ENCODE measurements at places on chromosomes 5 and 9.
A peak's percentile ranks its signal among the peaks of the same experiment; 100 is the strongest.

- no peak for DNase-seq
Observed at GRCh38 chr5:93395010-93395409, 186.0 kb downstream of the NR2F1-AS1 start.

- DNase-seq, result no peak
Observed at GRCh38 chr5:154356020-154356655, 89.7 kb upstream of the SAP30L start.

GRCh38 chr9:128242828-128243214, 33.0 kb downstream of the GOLGA2 start:
- DNase-seq, result no peak

- DNase-seq, result no peak
Observed at GRCh38 chr9:94675008-94675881, 35.9 kb upstream of the FBP1 start.

DNA sequence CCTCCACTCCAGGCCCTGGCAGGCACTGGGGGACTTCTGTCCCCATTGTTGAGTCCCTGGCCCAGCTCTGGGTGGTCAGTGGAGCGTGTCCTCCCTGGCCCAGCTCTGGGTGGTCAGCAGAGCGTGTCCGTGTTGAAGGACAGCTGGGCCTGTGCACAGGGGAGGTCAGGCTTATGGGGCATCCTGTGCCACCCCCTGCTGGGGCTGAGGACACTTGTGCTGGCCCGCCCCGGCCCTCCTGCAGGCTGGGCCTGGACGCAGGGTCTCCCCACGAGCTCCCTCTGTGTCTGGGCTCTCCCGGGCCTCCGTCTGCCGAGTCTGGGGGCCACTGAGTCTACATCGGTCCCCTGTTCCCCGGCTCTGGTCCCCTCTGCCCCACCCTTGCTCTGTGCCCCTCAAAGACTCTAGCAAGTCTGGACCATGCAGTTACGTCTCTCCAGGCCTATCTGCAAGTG, 11.5 kb upstream of the CLIC3 start:
- DNase-seq, result no peak

DNA sequence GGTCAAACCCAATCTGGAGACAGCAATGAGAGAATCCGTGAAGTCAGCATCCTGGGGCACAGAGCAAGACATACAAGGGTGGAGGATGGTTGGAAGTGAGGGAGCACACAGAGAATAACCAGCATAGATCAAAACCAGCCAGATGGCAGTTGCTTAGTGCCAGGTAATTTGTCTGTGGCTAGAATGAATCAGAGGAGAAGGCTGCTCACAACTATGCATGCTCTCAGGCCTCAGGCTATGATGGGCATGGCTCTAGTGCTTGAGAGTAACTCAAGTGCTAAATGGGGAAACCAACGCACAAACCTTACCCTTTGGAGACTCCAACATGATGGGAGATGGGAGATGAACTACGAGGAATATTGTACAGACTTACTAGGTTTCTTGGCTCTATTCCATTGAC, 160.8 kb downstream of the DMRT2 start:
- no peak for DNase-seq

GRCh38 chr5:96148376-96148775, 186.7 kb upstream of the ELL2 start:
- no peak for DNase-seq

- DNase-seq, result peak; percentile 45
Observed at GRCh38 chr9:86246752-86247161, 12.7 kb downstream of the C9orf153 start.

- DNase-seq, result no peak
Observed at GRCh38 chr5:112657804-112658203, 79.9 kb upstream of the APC start.

DNA sequence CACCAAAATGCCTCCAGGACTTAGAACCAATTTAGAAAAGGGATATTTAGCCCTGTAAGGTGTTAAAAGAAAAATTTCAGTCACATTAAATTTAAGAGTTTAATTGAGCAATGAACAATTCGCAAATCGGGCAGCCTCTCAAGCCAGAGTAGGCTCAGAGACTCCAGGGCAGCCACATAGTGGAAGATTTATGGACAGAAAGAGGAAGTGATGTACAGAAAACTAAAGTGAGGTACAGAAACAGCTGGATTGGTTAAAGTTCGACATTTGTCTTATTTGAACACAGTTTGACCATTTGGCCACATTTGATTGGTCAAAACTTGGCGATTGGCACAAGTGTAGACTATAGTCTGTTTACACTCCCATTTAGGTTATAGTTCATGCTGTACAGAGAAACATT, 525.9 kb upstream of the ZNF608 start:
- DNase-seq, result no peak

- no peak for DNase-seq
Observed at GRCh38 chr5:106648401-106648800, 1022.3 kb downstream of the EFNA5 start.

DNA sequence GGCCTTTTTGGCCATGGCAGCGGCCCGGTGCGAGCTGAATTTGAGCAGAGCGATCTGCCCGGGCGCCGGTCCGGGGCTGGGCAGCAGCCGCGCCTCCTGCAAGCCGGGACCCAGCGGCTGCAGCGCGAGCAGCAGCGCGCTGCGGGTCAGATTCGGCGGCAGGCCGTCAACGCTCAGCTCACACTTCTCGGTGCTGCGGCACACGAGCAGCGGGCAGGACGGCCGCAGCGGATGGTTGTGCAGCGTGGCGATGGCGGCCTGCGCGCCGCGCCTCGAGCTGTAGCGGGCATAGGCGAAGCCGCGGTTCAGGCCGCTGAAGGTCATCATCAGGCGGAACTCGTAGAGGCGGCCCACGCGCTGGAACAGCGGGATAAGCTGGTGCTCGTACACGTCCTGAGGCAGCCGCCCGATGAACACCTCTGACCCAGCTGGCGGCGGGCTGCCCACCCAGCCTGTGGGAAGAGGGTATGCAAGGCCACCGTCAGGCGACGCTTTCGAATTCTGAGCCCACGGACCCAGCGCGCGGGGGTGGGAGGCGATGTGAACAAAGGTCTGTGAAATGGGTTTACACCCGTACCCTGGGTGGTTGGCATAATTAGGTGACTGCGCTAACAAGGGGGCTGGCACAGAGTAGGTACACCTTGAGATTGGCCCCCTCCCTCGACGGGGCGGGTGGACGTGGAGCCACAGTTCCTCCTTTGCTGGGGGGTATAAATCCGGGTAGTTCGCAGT, 755 bp downstream of the DND1 start:
- no peak for DNase-seq

DNA sequence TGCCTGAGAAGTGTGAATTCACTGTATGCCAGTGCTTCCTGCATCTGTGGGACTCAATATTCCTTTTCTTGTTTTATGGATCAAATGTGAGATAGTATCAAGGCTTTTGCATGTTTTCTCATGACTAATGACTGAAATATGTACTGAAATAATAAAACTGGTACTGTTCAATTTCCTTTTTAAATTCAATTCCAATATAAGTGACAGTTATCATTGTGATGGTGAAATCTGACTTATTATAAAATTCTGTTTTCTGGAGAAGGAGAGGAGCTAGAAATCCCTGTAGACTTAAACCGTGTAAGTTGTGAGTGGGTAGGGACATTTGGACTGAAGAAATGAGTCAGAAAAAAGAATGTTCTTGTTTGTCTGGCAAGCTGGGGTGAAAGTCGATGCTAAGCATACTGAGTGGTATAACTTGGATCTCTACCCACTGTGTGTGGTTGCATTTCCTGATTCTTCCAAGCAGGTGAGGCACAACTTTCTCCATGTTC, 245.2 kb downstream of the EFNA5 start:
- no peak for DNase-seq

GRCh38 chr5:144276034-144276822, 105.6 kb downstream of the KCTD16 start:
- DNase-seq, result no peak

DNA sequence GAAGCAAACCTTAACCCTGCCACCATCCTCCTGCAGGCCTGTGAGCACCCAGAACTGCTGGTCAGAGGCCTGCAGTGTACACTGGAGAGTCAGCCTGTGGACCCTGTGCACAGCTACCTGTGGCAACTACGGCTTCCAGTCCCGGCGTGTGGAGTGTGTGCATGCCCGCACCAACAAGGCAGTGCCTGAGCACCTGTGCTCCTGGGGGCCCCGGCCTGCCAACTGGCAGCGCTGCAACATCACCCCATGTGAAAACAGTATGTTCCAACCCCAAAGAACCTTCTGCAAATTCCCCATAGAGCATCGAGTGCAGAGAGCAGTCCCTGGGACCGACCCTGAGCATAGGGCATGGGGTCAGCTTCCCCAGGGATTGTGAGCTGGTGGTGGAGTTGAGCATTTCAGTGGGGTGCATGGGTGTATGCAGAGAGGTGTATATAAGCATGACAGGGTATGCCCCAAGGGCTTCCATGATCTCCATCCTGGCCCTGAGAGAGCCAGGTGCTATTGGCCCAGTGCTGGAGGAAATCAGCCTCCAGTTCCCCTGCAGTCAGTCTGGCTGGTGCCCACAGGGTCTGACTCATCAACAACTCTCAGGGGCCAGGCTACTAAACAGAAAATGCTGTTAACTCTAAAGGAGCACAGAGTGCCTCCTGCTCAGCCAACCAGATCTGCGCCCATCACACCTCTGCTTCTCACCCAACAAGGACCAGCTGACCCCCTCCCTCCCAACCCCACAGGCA, 126.2 kb downstream of the SAXO1 start:
- no peak for DNase-seq

DNA sequence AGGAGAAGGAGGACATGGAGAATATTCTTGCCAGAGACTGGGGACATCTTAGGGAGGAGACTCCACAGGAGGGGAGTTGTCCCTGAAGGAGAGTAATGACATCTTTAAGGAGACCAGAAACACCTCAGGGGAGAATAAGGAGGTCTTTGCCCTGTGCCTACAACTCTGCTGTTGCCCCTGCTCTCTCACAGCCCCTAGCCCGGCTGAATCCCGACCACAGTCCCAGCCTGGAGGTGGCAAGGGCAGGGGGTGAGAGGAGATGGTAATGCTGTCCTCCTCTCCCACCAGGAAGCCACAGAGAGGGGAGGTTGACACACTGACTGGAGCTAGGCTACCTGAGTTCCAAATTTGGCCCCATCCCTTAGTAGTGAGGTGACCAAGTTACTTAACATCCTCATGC, 30.2 kb upstream of the ENHO start:
- DNase-seq, result no peak

DNA sequence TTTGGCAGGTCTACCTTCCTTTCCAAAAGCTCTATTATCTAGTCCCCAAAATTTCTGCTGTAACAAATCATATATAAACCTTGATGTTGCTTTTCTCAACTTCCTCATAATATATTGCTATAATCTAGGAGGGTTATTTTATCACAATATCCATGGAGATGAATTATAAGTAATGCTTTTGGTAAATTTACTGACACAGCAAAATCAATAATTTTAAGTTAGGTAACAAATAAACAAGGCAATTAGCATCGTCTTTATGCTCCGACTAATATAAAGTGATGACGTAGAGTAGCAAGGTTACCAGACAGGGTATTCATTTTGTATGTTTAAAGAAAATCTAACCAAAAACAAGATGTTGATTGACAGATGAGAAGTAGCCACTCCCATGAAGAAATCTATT, 132.3 kb upstream of the ST8SIA4 start:
- no peak for DNase-seq

- DNase-seq, result no peak
Observed at GRCh38 chr9:127654619-127655018, 42.5 kb downstream of the STXBP1 start.

All from GM10248 (cell line).